ENCODE measurements at places on chromosomes 5 and 9.

- H3K27ac ChIP-seq: peak overlapping the region; percentile 65
- H3K4me1 ChIP-seq: peaks cover 23% of the 10 kb centered on the region
- H3K36me3 ChIP-seq: no peaks in the 10 kb centered on the region
These were observed 31.2 kb upstream of the RNU6ATAC start for GRCh38 chr9:134195558-134195957.

DNA sequence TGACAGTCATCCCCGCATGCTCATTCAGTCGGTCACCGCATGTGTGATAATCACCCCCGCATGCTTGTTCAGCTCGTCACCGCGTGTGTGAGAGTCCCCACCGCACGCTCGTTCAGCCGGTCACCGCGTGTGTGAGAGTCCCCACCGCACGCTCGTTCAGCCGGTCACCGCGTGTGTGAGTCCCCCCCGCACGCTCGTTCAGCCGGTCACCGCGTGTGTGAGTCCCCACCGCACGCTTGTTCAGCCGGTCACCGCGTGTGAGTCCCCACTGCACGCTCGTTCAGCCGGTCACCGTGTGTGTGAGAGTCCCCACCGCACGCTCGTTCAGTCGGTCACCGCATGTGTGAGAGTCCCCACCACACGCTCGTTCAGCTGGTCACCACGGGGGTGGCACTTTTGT lies 3.5 kb downstream of the TRAF2 start:
- no peak for DNase-seq
- H3K4me3 ChIP-seq: no peak overlapping the region
- no peaks in the 10 kb centered on the region for H3K27me3 ChIP-seq
- H3K36me3 ChIP-seq: peaks cover 29% of the 10 kb centered on the region
- H3K4me1 ChIP-seq: peaks cover 24% of the 10 kb centered on the region

GRCh38 chr5:157269761-157270272 lies 3.9 kb downstream of the CYFIP2 start:
- peaks cover 80% of the 10 kb centered on the region for H3K4me1 ChIP-seq
- H3K27me3 ChIP-seq: no peaks in the 10 kb centered on the region
- DNase-seq: no peak
- H3K27ac ChIP-seq: peak overlapping the region; percentile 97
- peak overlapping the region; percentile 97 for H3K4me3 ChIP-seq
- peaks cover 67% of the 10 kb centered on the region for H3K36me3 ChIP-seq

- H3K4me3 ChIP-seq: no peak overlapping the region
- no peak overlapping the region for H3K27ac ChIP-seq
- no peaks in the 10 kb centered on the region for H3K4me1 ChIP-seq
- no peak for DNase-seq
- no peaks in the 10 kb centered on the region for H3K36me3 ChIP-seq
- H3K27me3 ChIP-seq: peaks cover 5% of the 10 kb centered on the region
These were observed 101.7 kb upstream of the PITX1 start for GRCh38 chr5:135135530-135136226.

DNA sequence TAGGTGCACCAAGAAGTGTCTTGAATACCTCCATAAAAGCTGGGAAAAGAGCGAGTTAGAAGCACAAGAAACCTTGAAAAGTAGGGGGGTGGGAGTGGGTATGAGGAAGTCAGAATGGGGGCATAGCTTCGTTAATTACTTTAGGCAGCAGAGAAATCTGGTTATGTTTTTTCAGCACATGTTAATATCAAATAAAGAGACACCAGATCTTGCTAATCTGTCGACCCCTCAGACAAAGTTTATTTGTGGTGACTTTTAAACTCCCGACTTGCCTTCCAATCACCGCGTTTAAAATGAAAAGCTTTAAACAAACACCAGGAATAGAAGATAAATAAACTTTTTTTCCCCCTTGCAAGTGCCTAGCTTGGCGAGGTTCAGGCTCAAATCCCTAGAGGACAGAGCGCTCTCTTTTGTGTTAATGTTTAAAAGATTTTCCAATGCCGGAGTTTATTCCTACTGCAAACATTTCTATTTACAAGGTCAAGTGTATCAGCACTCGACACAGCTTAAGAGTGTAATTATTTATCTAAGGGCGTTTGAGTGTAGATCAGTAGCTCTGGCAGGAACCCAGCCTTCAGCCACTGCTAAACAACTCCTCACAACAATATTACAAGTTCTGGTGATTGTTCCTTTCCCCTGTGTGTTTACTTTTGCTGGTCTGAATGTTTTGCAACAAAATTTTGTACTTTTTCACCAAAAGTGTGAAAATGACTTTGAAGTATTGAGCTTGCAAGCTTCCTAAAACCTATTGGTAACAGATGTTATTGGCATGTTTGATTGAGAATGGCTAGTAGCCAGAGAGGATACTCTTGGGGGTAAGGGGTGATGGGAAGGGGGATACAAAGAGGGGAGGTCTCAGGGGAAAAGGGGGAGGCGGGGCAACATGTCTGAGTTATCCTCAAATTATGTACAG lies 3.8 kb downstream of the GAS1 start:
- H3K27me3 ChIP-seq: peaks cover 61% of the 10 kb centered on the region
- no peak for DNase-seq
- no peak overlapping the region for H3K4me3 ChIP-seq
- no peak overlapping the region for H3K27ac ChIP-seq
- H3K36me3 ChIP-seq: no peaks in the 10 kb centered on the region
- peaks cover 13% of the 10 kb centered on the region for H3K4me1 ChIP-seq

GRCh38 chr5:14173377-14174229 lies 30.5 kb downstream of the TRIO start:
- H3K27ac ChIP-seq: peak overlapping the region; percentile 21
- peaks cover 11% of the 10 kb centered on the region for H3K27me3 ChIP-seq
- no peak overlapping the region for H3K4me3 ChIP-seq
- no peak for DNase-seq
- peaks cover 11% of the 10 kb centered on the region for H3K4me1 ChIP-seq

- H3K36me3 ChIP-seq: no peaks in the 10 kb centered on the region
- H3K4me3 ChIP-seq: no peak overlapping the region
- H3K4me1 ChIP-seq: no peaks in the 10 kb centered on the region
- H3K27ac ChIP-seq: no peak overlapping the region
These were observed 395.7 kb upstream of the SEMA6A start for GRCh38 chr5:116970318-116970717.

DNA sequence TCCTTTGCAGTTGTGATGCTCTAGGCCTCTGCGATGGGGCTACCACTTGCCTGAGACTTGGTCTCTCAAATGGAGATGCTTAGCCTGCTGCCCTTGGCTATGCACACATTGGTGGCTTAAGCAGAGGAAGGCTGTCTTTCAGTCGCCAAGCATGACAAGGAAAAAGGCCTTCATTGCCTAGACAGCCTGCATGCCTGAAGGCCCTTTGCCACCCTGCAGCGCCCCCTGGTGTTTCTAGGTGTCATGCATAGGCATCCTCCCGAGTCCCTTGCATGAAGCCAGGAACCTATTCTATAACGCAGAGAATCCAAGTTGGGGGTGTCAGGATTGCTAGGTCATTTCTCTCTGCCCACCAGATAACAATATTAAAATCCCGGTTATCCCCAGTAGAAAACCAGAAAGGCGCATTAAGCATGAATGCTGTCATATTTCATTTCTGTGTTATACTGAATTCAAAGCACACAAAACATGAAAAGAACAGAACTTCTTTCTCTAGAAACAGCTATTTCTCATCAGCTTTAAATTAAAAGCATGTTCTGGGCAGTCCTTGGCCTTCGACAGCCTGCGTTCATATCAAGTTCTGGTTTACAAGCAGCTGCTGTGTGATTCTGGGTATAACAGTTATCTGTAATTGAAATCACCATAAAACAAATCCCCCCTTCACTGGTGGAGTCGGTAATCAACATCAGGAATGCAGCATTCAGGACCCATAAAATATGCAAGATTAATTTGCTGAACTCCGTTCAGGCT lies 59.7 kb upstream of the TRPC7 start:
- peak; percentile 53 for DNase-seq
- H3K27me3 ChIP-seq: no peaks in the 10 kb centered on the region
- no peaks in the 10 kb centered on the region for H3K36me3 ChIP-seq

GRCh38 chr9:926976-927375 lies 49.5 kb upstream of the DMRT3 start:
- H3K4me1 ChIP-seq: no peaks in the 10 kb centered on the region
- H3K27me3 ChIP-seq: peaks cover 10% of the 10 kb centered on the region
- H3K27ac ChIP-seq: no peak overlapping the region
- no peak overlapping the region for H3K4me3 ChIP-seq
- H3K36me3 ChIP-seq: no peaks in the 10 kb centered on the region
- DNase-seq: no peak

- no peaks in the 10 kb centered on the region for H3K4me1 ChIP-seq
- DNase-seq: no peak
- no peak overlapping the region for H3K27ac ChIP-seq
- no peak overlapping the region for H3K4me3 ChIP-seq
- no peaks in the 10 kb centered on the region for H3K27me3 ChIP-seq
These were observed 80.1 kb upstream of the CACNA1B start for GRCh38 chr9:137797206-137798120.

DNA sequence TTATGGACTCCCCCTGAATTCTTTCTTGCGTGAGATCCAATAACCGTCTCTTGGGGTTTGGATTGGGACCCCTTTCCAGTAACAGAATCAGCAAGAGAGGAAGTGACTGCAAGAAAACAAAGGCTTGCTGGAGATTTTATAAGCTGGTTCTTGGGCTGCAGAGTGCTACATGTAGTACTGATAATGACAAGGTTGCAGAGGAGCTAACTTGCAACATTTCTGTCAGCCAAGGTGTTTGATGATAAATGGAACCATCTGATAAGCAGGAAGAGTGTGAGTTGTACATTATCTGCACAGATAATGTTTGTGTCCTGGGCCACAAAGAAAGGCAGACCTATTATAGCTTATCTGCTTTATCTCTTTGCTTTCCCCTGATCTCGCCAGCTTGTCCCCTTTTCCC lies 37.1 kb downstream of the DNAJB5 start:
- H3K27me3 ChIP-seq: no peaks in the 10 kb centered on the region
- H3K36me3 ChIP-seq: no peaks in the 10 kb centered on the region
- H3K4me3 ChIP-seq: no peak overlapping the region
- H3K4me1 ChIP-seq: peaks cover 21% of the 10 kb centered on the region
- no peak overlapping the region for H3K27ac ChIP-seq
- DNase-seq: no peak

DNA sequence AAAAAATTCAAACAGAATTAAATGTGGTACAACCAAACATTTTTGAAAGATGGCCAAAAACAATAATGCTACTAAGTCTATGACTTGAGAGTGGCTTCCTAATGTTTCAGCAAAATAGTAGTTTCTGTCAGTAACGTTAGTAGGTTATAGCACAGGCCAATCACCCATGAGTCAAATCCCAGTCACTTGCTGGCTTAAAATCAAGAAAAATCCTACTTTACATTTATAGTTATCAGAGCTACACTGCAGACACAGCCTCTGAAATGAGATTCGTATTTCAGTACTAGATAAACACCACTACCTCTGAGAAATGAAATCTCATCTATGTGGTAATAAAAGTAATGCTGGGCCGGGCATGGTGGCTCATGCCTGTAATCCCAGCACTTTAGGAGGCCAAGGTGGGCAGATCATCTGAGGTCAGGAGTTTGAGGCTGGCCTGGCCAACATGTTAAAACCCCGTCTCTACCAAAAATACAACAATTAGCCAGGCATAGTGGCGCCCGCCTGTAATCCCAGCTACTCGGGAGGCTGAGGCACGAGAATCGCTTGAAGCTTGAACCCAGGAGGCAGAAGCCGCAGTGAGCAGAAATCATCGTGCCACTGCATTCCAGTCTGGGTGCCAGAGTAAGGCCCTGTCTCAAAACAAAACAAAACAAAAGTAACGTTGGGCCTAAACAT lies 6.1 kb downstream of the ZDHHC21 start:
- no peak for DNase-seq
- H3K36me3 ChIP-seq: peaks cover 28% of the 10 kb centered on the region
- H3K4me3 ChIP-seq: no peak overlapping the region

DNA sequence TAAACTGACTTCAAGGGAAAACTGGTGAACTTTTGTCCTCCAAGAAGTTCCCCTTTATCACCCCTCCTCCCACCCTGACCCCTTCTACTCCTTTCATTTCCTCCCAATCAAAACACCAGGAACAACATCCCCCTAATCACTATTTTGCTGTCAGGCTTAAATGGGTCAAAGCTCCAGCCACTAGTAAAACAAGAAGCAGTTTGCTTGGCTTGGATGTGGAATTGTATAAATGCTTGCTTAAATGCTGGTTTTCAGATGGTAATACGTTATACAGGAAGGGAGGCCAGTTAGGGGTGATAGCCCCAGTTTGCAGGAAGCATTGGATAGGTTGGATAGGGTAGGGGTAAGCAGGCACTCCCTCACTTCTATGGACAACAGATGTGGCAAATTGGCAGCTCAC lies 473.6 kb downstream of the AGTPBP1 start:
- H3K27ac ChIP-seq: no peak overlapping the region
- no peak overlapping the region for H3K4me3 ChIP-seq
- H3K4me1 ChIP-seq: no peaks in the 10 kb centered on the region
- H3K36me3 ChIP-seq: no peaks in the 10 kb centered on the region
- no peak for DNase-seq

GRCh38 chr9:90024823-90025222 lies 420.0 kb downstream of the GADD45G start:
- DNase-seq: no peak
- H3K4me1 ChIP-seq: no peaks in the 10 kb centered on the region
- peaks cover 22% of the 10 kb centered on the region for H3K27me3 ChIP-seq
- H3K4me3 ChIP-seq: no peak overlapping the region

GRCh38 chr5:36944607-36945225 lies 68.1 kb downstream of the NIPBL start:
- DNase-seq: peak; percentile 16
- no peaks in the 10 kb centered on the region for H3K36me3 ChIP-seq
- peaks cover 7% of the 10 kb centered on the region for H3K4me1 ChIP-seq

DNA sequence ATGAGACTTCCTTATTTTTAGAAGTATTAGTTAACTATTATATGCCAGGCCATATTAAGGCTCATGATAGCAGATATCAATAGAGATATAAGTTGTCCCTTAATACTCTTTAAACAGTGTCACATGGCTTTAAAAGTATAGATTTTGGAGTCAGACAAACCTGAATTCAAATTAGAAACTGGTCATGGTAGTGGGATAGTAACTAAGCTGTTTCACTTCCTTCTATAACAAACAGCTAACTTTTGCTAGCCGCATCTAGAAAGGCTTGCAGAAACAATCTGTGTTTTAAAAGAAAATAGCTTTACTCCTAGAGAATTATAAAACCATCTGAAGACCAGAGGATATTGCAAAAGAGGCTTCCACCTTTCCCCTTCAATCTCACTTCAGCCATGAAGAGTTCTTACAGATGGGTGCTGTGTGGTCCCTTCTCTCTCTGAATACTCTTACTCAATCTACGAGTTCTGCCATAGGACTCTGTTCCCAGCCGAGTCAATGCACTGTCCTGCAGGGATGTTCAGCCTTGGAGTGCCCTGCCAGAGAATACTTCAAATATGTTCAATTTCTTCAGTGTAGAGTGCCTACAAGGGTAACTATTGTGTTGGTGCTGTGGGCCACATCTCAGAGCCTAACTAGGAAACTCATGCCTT lies 810.2 kb downstream of the EFNA5 start:
- no peak for DNase-seq
- H3K36me3 ChIP-seq: no peaks in the 10 kb centered on the region
- H3K4me1 ChIP-seq: peaks cover 5% of the 10 kb centered on the region
- no peak overlapping the region for H3K4me3 ChIP-seq
- no peak overlapping the region for H3K27ac ChIP-seq

- H3K36me3 ChIP-seq: peaks cover 82% of the 10 kb centered on the region
- DNase-seq: peak; percentile 76
- peak overlapping the region; percentile 16 for H3K4me3 ChIP-seq
- H3K27ac ChIP-seq: peak overlapping the region; percentile 86
- H3K4me1 ChIP-seq: peaks cover 88% of the 10 kb centered on the region
- H3K27me3 ChIP-seq: no peaks in the 10 kb centered on the region
These were observed 210.6 kb downstream of the AUH start for GRCh38 chr9:91150998-91151717.
